ENCODE measurements at places on chromosomes 16 and 17.

DNA sequence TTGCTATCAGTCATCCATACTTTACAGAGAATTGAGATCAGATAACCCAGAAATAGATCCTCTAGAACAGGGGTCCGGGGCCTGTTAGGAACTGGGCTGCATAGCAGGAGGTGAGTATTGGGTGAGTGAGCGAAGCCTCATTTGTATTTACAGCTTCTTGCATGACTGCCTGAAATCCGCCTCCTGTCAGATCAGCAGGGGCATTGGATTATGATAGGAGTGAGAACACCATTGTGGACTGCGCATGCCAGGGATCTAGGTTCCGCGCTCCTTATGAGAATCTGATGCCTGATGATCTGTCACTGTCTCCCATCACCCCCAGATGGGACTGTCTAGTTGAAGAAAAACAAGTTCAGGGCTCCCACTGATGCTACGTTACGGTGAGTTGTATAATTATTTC lies 13.0 kb upstream of the SCIMP start:
- DNase-seq, result no peak

DNA sequence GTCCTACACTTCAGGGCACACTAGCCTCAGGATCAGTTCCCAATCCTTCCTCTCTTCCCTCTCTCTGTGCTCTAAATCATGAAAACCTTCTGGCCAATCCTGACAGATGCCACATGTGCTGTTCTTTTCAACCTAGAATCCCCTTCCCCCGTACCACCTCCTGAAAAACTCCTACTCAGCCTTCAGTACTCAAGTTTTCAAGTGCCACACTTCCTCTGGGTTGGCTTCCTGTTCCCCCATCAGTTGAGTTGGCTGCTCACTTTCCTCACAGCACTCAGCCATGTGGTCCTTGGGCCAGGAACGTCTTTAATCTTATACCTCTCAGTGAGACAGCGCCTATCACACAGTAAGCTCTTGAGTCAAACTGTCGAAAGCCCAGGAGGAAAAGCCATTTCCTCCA lies 3.3 kb downstream of the ASPHD1 start:
- no peak for DNase-seq

- no peak for DNase-seq
These were observed 18.9 kb downstream of the TMC5 start for GRCh38 chr16:19436540-19436939.

DNA sequence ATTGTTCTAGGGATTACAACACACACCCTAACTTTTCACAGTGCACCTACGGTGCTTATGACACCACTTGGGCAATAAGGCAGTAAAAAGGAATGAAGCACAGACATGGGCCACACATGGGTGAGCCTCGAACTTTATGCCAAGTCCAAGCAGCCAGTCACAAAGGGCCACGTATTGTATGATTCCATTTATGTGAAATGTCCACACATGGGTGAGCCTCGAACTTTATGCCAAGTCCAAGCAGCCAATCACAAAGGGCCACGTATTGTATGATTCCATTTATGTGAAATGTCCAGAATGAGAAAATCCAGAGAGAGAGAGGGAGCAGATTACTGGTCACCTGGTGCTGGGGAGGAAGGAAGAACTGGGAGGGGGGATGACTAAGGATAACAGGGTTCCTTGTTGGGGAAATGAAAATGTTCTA lies 22.2 kb downstream of the RMI2 start:
- no peak for DNase-seq

- DNase-seq, result no peak
These were observed 68.4 kb downstream of the ABCC1 start for GRCh38 chr16:16017812-16018211.

DNA sequence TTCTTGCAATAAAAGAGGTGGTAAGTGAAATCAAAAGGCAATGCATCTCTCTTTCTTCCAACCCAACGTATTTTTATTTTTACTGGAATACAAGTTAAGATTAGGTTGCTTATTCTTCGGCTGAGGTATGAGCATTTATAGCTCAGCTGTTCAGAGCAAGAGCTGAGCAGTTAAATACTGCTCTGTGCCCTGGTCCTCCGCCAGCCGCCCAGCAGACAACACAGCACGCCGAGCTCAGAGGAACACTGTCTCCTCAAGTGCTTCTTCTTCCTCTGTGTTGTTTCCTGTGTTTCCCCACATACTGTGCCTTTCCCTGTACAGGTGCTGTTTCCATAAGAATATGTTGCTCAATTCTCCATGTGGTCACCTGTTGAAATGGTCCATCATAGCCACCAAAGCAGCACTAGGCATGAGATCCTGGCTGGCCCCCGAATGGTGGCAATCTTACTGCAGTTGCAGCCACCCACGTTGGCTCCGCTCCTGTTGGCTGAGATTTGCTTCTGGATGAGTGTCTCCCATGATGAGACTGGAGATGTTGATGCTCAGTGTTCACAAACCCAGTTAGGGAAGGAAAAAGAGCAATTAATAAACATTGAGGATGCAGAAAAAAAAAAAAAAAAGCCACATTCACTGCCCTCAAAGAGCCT lies 515.3 kb downstream of the GRIN2A start:
- DNase-seq, result no peak

All from islet precursor cell (in vitro differentiated cells).